ENCODE measurements at places on chromosomes 16 and 17.

DNA sequence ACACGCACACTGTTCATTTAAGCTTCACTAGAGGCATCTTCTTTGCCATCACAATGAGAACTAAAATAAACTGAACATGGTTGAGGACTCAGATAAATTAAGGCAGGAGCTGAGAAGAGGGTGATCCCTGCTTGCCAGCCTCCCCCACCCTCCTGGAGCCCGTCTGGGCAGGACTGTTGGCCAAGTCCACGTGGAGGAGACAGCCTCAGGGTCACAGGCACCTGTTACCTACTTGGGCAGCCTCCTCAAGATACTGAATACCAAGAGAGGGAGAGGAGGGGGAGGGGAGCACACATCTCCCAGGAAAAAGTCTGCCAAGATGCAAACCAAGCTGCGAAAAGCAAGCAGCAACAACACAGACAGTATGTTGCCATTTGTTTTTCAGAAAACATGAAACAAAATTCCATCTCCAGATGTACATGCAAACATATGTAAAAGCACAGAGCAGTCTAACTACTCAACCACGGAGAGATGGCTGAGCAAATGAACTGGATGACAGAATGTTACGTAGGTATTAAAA lies 67.4 kb downstream of the SLC39A11 start:
- DNase-seq = no peak

GRCh38 chr17:67203818-67204217 lies 41.2 kb downstream of the HELZ start:
- DNase-seq = no peak

GRCh38 chr17:48064638-48065037 lies 16.5 kb downstream of the NFE2L1 start:
- DNase-seq = no peak

DNA sequence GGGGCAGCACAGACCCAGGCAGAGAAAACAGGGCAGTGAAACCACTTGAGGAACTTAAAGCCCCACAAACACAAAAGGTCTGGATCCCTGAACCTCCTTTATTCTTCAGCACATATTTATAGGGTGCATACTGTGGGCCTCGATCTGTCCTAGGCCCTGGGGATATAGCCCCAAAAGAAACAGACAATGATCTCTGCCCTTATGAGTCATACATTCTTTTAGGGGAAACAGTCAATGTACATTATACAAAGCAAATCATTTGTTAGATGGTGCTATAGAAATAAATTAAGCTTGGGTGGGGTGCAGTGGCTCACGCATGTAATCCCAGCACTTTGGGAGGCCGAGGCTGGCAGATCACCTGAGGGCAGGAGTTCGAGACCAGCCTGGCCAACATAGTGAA lies 10.0 kb upstream of the HES7 start:
- DNase-seq = no peak

DNA sequence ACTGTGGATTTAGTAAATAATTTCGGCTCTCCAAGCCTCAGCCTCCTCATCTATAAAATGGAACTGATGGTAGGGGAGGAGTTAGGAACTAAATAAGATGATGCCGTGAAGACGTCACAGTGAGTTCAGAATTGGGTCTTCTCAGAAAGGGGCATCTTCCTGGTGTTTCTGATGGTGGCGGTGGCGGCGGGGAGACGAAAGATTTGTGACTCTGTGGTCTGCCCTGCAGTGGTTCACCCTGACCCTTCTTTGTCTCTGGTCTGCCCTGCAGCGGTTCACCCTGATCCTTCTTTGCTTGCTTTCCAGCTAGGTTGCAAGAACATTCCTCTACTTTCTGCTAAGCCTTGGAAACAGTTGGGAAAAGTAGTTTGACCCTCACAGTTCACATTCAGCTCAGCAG lies 34.3 kb downstream of the WFDC1 start:
- no peak for DNase-seq

GRCh38 chr17:16676676-16677268 lies 13.3 kb upstream of the CCDC144A start:
- DNase-seq = no peak

DNA sequence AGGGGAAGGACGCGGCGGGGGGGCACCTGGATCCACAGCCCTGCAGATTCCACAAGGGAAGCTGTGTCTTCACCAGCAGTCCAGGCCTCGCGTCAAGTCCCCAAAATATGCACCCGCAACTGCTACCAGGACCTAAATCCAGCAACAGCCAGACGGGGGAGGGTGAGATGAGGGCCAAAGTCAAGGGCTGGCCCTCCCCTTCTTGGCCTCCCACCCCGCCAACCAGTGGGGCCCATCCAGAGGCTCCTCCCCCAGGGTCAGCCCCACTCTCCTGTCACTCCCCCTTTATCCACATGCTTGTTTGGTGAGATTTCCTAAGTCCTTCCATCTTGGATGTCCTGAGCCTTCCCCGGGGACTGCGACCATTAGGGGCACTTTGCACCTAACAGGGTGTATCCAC lies 138.7 kb downstream of the ENGASE start:
- DNase-seq = no peak

GRCh38 chr16:81928271-81928918 lies 82.9 kb downstream of the SDR42E1 start:
- no peak for DNase-seq

DNA sequence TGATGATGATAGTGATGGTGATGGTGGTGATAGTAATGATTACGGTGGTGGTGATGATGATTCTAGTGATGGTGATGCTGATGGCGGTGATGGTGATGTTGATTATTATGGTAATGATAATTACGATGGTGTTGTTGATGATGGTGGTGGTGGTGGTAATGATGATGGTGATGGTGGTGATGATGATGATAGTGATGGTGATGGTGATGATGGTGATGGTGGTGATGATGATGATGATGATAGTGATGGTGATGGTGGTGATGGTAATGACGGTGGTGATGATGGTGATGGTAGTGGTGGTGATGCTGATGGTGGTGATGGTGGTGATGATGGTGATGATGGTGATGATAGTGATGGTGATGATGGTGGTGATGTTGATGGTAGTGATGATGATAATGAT lies 370.0 kb downstream of the CDH13 start:
- DNase-seq = no peak

GRCh38 chr17:60631119-60631518 lies 31.1 kb downstream of the PPM1D start:
- no peak for DNase-seq

DNA sequence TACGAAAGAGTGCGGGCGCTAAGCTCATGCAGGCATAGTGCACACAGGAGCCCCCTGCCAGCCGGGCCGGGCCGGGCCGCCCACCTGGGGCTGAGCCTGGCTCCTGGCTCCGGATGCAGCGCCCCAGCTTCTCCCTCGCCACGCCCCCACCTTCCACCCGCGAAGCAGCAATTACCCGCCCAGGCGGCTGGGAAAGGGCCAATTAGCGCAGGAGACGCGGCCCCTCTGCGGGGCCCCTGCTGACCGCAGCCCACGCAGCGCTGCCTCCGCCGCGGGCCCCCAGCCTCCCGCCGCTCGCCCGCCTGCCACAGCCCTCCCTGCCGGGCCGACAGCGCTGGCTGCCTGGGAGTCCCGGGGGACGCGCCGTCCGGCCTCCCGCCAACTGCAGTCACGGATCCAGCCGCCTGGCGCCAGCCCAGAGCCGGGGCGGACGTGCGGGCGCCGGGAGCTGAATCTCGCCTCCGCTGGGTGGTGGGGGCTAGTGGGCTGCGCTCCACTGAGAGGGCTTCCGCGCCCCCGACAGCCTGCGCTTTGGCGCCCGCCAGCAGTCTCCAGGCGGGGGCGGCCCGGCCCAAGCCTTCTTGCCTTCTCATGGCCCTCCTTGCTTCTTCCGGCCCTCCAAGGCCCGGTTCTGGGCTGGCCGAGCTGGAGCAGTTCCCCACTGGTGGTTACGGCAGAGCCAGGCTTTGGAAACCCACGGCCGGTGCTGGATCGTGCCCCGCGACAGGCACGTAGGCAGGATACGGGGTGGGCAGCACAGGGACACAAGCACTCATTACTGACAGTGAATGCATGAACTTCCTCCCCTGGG lies 14.9 kb upstream of the CBFB start:
- DNase-seq = peak; percentile 54

DNA sequence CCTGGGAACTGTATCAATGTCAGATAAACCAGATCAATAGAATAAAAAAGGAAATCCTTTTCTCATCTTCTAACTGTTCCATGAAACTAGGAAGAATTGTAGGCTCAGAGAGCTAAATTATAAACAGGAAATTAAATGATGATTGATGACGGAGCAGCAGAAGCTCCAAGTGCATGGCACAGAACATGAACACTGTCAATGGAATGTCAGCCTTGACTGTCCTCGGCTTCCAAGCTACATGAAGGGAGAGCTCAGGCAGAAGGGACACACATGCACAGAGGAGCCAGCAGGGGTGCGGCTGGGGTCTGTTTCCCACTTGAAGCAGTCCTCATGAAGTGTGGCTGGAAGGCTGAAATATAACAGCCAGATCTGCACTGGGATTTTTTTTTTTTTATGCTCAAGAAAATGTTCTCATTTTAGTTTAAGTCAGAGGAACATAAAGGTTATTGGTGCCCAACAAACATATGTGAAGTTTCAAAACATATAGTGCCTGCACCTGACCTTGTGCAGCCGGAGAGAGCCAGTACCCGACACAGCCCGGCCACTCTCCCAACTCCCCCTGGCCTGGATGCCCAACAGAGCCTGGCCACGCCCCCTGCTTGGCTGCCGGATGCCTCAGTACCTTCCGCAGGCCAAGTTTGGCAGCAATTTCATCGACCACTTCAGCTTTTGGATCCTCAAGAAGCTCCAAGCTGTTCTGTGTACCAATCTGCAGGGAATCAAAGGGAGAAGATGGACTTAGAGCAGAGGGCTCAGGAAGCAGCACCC lies 37.0 kb downstream of the NPLOC4 start:
- no peak for DNase-seq

- DNase-seq = no peak
Observed at GRCh38 chr16:74830648-74831047, 56.0 kb upstream of the FA2H start.

- DNase-seq = no peak
Observed at GRCh38 chr16:25064937-25065336, 46.6 kb upstream of the LCMT1 start.

GRCh38 chr16:51286272-51286671 lies 135.2 kb upstream of the SALL1 start:
- no peak for DNase-seq

- DNase-seq = no peak
Observed at GRCh38 chr17:12522743-12523183, 142.9 kb upstream of the MYOCD start.

DNA sequence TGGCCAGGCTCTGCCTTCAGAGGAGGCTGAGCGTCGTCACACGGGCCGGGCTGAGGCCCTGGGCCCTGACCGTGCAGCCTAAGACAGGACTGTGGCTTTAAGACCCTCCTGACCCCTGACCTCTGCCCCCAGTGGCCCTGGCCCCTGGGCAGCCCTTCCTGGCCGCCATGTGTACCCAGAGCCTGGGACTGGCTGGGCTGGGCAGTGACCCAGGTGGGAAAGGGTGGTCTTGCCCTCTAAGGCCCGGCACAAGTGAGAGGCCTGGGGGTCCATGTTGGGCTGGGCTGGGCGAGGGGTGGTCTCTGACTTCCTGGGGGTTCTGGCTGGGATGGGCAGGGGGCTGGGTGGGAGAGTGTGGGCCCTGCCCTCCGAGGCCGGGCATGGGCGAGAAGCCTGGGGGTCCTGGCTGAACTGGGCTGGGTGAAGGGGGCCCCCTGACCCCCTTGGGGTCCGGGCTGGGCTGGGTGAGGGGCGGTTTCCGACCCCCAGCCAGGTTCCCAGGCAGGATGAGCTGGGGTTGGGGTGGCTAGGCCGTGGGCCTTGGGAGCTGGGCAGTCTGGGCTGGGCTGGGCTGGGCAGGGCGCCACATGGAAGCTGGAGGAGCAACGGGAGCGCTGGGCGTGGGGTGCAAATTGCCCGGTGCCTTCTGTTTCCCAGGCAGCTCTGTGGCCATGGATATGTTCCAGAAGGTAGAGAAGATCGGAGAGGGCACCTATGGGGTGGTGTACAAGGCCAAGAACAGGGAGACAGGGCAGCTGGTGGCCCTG lies at the start of gene CDK3:
TSS of gene CDK3 (plus strand) at position 101 of the 767 bp plus-strand sequence. CDS start at position 672, 571 bp downstream.
- DNase-seq = no peak

DNA sequence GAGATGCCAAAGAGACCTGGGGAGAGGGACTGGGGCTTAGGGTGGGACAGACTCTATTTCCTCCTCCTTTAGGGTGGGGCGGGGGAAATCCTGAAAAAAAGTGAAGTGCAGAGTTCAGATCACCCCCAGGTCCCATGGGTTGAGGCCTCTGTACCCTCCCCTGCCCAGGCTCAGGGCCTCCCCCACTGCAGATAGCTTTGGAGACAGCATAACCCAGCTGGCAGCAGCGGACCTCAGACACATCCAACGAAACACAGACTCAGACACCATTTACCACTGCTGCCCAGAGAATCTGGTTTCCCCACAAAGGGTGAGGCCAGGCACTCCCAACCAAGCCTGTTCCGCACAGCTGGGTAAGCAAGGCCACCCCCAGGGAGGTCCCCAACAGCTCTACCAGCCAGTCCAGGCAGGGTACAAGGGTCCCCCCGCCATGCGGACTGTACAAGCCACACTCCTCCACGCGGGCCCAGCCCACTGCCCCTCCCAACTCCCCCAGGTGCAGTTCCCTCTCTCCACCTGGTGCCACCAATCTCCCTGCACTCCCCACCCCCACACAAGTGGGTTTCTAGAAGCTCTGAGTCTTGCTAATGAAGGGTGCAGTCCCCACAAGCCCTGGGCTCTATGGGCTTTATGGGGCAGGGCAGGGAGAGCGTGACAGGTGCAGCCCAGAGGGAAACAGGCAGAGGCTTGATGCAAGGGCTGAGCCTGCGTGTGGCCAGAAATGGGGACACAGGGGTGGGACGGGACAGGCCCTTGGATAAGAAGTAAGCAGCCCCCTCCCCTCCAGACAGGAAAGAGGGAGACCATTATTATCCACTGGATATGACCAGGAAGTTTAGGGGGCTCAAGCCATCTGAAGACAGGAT lies 8.9 kb downstream of the RHBDF2 start:
- DNase-seq = no peak

GRCh38 chr17:41689497-41690299 lies 1.0 kb downstream of the EIF1 start:
- DNase-seq = peak; percentile 60

- DNase-seq = no peak
Observed at GRCh38 chr17:58480090-58480489, 8.1 kb downstream of the HSF5 start.

- DNase-seq = no peak
Observed at GRCh38 chr17:9256751-9257629, 235.7 kb downstream of the NTN1 start.
